ENCODE measurements at places on chromosomes 1 and 21.
A peak's percentile ranks its signal among the peaks of the same experiment; 100 is the strongest.

- DNase-seq: no peak
- peaks cover 6% of the 10 kb centered on the region for H3K36me3 ChIP-seq
- H3K4me1 ChIP-seq: peaks cover 14% of the 10 kb centered on the region
- no peak overlapping the region for H3K27ac ChIP-seq
- no peak overlapping the region for H3K4me3 ChIP-seq
Observed at GRCh38 chr21:31675960-31676359, 16.5 kb downstream of the SOD1 start.

DNA sequence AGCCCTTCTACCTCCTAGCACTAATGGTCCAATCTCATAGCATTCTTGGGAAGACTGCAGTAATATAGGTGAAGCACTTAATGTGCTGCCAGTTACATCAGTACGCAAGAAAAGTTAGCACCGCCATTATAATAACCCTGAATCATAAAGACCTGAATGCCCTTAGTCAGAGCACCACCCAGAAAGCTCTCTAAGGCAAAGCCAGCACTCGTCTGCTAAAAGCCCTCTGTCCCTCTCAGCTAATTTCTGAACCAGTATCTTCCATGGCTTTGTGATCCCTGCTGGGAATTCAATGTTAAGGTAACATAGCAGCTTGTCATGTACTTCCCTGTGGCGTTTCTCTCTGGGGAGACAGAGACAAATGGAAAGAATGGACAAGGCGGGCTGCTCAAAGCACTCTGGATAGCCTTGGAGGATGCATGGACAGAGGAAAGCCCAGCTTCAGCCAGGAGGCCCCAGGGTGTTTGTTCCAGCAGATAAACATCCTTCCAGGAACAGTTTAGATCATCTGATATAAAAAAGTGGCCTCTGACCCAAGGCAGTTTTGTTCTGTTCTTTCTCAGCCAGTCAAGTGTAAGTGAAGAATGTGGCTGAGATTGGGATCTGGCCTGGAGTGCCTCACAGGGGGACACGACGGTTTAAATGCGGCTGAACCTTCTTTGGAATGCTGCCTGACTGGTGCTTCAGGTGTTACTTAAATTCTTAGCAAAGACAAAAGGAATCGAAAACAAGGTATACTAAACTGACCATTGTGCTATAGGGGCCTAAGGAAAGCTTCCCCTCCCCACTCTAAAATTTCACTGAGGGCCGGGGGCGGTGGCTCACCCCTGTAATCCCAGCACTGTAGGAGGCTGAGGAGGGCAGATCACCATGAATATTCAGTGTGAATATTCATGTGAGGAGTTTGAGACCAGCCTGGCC is 58.1 kb upstream of the VTCN1 start:
- H3K27ac ChIP-seq: peak overlapping the region; percentile 90
- no peak for DNase-seq
- peak overlapping the region; percentile 20 for H3K4me3 ChIP-seq
- no peaks in the 10 kb centered on the region for H3K27me3 ChIP-seq
- H3K36me3 ChIP-seq: peaks cover 2% of the 10 kb centered on the region
- H3K4me1 ChIP-seq: peaks cover 36% of the 10 kb centered on the region

DNA sequence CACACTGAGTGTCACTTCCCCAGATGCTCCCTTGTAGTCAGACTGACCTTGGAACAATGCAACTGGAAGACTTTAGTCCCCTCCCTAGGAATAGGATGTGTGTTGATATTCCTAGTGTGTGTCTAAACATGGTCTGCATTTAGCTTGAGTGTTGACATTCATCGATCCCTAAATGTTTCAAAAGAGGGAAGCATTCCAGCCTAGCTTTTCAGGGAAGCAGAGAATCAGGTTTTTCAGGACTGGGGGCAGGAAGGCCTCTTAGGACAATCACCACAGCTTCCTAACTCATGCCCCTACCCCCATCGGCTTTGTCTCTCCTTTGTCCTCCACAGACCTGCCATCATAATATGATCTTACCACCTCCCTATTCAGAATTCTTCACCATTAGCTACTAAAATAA is 43.4 kb downstream of the NMNAT2 start:
- peak overlapping the region; percentile 19 for H3K27ac ChIP-seq
- peaks cover 25% of the 10 kb centered on the region for H3K4me1 ChIP-seq
- no peak for DNase-seq
- H3K36me3 ChIP-seq: no peaks in the 10 kb centered on the region
- H3K27me3 ChIP-seq: peaks cover 3% of the 10 kb centered on the region
- H3K4me3 ChIP-seq: no peak overlapping the region

DNA sequence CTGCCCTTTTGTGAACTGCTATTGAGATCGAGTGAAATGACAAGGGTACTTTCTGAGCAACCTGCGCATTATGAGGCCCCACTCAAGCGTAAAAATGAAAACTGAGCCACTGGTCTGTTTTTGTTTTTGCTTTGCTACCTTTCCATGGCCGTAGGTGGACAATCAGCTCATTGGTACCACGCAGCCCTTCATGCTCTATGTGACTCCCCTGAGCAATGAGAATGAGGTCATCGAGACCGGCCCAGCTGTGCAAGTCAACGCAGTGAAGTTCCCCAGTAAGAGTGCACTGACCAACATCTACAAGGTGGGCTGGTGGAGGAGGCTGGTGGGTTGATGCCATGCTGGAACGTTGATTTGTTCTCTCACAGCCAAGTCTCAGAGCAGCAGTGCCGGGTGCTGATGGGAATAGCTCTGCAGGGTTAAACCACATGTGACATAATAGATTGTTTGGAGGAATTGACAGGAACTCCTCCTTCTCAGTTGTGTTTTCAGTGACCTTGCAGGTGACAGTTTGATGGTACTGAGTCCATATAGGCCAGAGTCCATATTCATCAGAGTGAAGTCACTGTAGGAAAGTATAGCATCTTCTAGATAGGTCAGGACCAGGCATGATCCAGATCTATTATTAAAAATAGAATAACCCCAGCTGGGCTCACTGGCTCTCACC is 170.3 kb downstream of the VPS13D start:
- H3K4me1 ChIP-seq: peaks cover 46% of the 10 kb centered on the region
- H3K27me3 ChIP-seq: peaks cover 30% of the 10 kb centered on the region

- H3K4me1 ChIP-seq: no peaks in the 10 kb centered on the region
- H3K36me3 ChIP-seq: no peaks in the 10 kb centered on the region
- no peak overlapping the region for H3K4me3 ChIP-seq
- H3K27ac ChIP-seq: no peak overlapping the region
- no peak for DNase-seq
Observed at GRCh38 chr1:66286307-66286706, 247.6 kb upstream of the SGIP1 start.

DNA sequence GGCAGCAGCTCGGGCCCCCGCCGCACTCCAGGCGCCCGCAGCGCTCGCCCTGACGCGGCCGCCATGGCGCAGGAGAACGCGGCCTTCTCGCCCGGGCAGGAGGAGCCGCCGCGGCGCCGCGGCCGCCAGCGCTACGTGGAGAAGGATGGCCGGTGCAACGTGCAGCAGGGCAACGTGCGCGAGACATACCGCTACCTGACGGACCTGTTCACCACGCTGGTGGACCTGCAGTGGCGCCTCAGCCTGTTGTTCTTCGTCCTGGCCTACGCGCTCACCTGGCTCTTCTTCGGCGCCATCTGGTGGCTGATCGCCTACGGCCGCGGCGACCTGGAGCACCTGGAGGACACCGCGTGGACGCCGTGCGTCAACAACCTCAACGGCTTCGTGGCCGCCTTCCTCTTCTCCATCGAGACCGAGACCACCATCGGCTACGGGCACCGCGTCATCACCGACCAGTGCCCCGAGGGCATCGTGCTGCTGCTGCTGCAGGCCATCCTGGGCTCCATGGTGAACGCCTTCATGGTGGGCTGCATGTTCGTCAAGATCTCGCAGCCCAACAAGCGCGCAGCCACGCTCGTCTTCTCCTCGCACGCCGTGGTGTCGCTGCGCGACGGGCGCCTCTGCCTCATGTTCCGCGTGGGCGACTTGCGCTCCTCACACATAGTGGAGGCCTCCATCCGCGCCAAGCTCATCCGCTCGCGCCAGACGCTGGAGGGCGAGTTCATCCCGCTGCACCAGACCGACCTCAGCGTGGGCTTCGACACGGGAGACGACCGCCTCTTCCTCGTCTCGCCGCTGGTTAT is 2.8 kb downstream of the KCNJ9 start:
- no peak overlapping the region for H3K27ac ChIP-seq
- H3K27me3 ChIP-seq: peaks cover 64% of the 10 kb centered on the region
- peak; percentile 82 for DNase-seq
- no peaks in the 10 kb centered on the region for H3K4me1 ChIP-seq

DNA sequence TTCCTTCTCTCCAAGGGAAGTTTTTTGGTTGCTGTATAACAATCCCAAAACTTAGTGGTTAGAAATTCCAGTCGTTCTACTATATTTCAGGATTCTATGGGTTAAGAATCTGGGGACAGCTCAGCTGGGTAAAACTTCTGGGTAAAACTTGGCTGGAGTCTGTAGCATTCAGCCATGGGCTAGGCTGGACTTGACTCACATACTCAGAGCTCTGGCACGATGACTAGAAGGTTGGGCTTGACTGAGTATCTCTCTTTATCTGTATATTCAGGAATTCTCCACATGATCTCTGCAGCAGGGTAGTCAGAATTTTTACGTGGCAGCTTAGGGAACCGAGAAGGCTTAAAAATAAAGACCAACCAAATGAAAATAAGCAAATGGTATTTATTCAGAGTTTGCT is 28.2 kb upstream of the HRNR start:
- H3K27me3 ChIP-seq: no peaks in the 10 kb centered on the region
- H3K27ac ChIP-seq: no peak overlapping the region
- no peak overlapping the region for H3K4me3 ChIP-seq
- no peaks in the 10 kb centered on the region for H3K4me1 ChIP-seq

DNA sequence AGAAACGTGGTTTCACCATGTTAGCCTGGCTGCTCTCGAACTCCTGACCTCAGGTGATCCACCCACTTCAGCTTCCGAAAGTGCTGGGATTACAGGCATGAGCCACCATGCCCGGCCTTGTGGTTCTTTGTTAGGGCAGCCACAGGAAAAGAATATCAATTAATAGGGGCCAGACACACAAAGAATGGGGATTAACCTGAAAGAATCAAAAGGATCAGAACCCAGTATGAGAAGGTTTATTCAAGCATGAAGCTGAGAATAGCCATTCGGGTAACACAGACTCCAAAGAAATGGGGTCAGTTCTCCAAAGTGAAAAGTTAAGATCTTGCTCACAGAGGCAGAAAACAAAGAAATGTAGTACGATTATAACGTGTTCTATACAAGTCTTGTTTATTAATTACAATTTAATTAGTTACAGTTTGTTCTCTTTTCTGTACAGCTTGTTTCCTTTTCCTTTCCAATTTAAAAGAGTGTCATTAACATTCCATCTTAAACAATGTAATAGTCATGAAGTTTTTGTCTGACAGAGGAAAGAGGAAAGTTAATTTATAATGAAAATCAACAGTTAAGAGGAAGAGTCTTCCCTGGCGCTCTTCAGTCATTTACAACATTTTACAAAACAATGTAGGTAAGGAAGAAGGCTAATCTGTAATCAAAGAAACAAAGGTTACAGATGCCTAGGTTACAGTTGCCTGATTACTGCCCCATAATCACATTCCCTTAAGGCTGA is 51.3 kb upstream of the SLC45A1 start:
- no peak overlapping the region for H3K27ac ChIP-seq
- no peaks in the 10 kb centered on the region for H3K36me3 ChIP-seq
- H3K27me3 ChIP-seq: no peaks in the 10 kb centered on the region
- DNase-seq: no peak

DNA sequence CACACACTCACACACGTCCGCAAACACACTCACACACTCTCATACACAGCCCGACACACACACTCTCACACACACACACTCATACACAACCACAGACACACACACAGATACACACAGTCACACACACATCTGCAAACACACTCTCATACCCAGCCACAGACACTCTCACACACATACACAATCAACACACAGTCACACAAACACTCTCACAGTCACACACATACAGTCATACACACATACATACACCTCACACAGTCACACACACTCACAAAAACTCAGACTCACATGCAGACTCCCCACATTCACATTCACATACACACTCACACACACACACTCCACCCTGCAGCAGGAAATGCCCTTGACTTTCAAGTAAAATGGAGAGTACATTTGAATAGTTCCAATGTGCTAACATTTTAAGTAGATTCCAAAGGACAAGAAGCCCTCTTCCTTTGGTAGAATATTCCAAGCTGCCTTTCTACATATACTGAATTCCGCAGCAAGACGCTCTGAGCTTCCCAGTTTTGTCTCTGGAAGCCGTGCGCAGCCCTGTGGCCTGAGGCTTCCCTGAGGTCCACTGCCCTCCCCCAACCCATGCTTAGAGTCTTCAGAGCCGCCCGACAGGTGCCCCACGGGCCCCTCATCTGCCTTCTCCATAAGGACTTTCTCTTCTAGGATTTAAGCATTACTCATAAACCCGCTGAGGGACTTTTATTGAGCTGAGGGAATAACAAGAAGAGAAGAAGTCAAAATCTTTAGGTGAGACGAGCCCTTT is 9.7 kb downstream of the BATF3 start:
- H3K27me3 ChIP-seq: peaks cover 39% of the 10 kb centered on the region
- no peaks in the 10 kb centered on the region for H3K36me3 ChIP-seq
- H3K4me3 ChIP-seq: no peak overlapping the region
- no peak for DNase-seq

DNA sequence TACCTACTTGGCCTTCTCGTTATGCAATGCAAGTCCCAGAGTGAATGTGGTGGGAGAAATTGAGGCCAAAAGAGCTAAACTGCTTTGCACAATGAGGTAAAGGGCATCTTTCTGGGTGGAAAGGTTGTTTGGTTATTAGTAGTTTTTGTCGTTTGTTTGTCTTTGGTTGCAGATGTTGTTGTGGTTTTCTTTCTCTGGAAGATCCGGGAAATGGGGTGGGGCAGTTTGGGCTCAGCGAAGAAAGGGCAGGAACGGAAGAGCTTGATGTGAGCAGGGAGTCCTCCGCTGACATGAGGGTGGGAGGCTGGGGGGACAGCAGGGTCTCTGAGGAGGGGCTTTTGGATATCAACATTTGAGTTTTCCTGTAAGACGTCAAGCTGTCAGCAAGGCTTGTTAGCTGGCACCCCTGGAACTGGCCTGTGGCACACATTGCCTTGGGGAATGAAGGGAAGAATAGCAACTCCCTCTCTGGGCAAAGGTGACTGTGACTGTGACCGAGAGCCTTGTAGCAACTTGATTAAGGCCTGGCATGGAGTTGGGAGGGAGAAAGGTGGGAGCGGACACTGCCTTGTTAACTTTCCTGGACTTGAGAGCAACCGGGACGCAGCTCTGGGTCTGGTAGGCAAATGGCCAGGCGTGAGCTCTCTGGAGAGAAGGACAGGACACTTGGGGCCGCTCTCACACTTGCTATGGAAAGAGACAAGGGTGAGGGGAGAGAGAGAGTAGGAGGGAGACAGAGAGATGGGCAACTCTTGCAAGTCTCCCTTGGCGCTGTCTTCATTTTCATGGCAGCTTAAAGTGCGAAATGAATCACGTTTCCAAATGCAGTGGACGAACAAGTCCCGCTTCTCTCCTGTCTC is 15.4 kb upstream of the OPRD1 start:
- no peak overlapping the region for H3K4me3 ChIP-seq
- no peaks in the 10 kb centered on the region for H3K36me3 ChIP-seq
- no peak overlapping the region for H3K27ac ChIP-seq
- no peak for DNase-seq
- H3K27me3 ChIP-seq: peaks cover 2% of the 10 kb centered on the region

GRCh38 chr1:161298116-161298515 is 11.7 kb downstream of the MPZ start:
- no peaks in the 10 kb centered on the region for H3K27me3 ChIP-seq
- H3K4me3 ChIP-seq: no peak overlapping the region
- no peaks in the 10 kb centered on the region for H3K36me3 ChIP-seq

- H3K27me3 ChIP-seq: peaks cover 9% of the 10 kb centered on the region
- no peak for DNase-seq
- H3K4me1 ChIP-seq: no peaks in the 10 kb centered on the region
- H3K36me3 ChIP-seq: peaks cover 9% of the 10 kb centered on the region
- no peak overlapping the region for H3K27ac ChIP-seq
Observed at GRCh38 chr1:152111515-152111968, 3.7 kb downstream of the TCHH start.

- H3K27ac ChIP-seq: no peak overlapping the region
- H3K4me3 ChIP-seq: no peak overlapping the region
- H3K27me3 ChIP-seq: no peaks in the 10 kb centered on the region
- peaks cover 12% of the 10 kb centered on the region for H3K36me3 ChIP-seq
Observed at GRCh38 chr1:197632651-197633050, 142.6 kb downstream of the DENND1B start.

All from progenitor cell of endocrine pancreas (in vitro differentiated cells).